Type B pancreatic cell (in vitro differentiated cells): ENCODE measurements at places on chromosomes 7 and 10. TPM values are rescaled to one million over a fixed set of nuclear protein-coding genes. Genes with fewer than 3 reads are reported as not detected.

OIT3 gene
- total RNA-seq = 0.17 TPM in 1 of 2 replicates, not detected in the other

KIF11 gene
- 14.6 and 40.6 TPM in 2 replicates for total RNA-seq

DNA sequence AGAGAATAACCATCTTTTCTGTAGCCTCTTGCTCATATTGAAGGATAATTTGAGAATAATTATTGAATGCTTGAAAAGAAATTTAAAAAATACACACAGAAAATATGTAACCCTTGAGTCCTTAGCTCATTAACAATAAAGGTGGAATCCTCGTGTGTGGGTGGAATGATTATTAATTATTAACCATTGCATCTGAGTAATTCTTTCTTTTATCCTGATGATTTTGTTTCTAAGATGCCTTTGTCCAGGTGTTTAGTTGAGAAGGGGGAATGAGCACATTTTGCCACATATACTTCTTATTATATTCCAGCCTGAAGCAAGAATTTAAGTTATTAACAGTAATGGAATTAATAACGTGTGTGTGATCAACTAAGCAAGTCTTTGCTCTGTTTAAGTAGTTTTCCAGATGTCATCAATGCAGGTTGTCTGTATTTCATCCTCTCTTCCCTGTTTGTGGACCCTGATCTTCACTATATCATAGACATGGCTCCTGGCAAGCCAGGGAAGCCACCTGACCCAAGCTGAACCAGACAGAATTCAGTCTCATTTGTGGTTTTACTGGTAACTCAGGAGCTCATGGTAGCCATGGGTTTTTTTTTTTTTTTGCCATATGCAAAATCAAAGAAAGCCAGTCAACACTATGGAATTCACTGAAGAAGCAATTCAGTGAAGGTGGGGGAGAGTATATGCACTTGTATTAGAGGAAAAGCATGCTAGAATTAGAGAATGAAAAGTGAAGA, 144.3 kb downstream of the KIF20B start:
- DNase-seq = no peak

DNA sequence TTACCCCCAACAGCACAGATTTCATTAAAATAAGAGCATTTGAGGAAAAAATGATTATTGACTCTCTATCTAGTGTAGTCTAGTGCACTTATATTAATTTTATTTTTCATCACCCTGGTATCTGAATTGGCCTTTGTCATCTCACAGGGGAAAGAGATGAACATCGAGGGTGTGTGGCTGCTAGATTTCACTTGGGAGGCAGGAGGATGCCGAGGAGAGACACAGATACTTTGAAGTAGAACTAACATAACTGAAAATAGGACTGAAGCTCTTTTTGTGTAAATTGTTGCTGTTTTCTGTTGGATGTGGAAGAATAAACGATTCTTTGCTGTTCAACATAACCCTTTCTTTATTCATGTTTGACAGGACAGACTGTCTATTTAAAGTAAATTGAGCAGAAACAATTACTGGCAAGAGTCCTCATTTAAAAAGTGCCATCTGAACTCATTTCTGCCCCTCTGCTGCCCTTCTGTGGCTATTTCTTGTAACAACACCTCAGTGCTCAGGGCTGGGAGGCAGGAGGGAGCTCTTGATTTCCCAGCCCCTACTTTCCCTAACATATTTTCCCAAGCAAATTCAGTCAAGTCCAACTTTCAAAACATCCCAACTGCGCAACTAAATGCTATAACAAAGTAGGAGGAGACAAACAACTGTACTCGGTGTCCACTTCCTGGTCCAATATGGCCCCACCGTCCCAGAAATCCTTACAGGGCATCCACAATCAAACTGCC, 15.6 kb downstream of the LYZL1 start:
- DNase-seq = peak; percentile 64

GRCh38 chr10:110901954-110902819, 16.8 kb downstream of the BBIP1 start:
- no peak for DNase-seq

- no peak for DNase-seq
These were observed 211.5 kb downstream of the CREB5 start for GRCh38 chr7:28623863-28624262.
